T-cell (primary cell): ENCODE measurements at places on chromosomes 2 and 18.
A peak's percentile ranks its signal among the peaks of the same experiment; 100 is the strongest.

DNA sequence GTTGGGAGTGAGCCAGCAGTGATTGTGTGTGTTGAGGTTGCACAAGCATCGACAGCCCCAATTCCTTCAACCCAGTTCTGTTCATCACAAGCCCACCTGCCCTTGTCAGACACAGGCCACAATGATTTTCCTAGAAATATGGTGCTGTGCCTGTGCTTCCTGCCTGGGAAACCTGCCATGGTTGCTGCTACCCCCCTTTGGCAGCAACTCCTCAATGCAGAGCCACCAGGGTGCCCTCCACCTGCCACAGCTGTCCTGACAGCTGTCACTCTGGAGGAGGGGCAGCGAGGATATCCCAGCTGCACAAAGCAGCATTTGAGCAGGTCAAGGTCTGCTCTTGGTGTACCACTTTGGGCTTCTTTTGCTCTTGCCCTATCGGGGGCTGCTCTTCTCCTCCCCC is 27.1 kb downstream of the SMIM21 start:
- no peak for DNase-seq
- H3K4me1 ChIP-seq, result no peaks in the 10 kb centered on the region
- H3K27ac ChIP-seq, result no peak overlapping the region
- no peaks in the 10 kb centered on the region for H3K27me3 ChIP-seq

DNA sequence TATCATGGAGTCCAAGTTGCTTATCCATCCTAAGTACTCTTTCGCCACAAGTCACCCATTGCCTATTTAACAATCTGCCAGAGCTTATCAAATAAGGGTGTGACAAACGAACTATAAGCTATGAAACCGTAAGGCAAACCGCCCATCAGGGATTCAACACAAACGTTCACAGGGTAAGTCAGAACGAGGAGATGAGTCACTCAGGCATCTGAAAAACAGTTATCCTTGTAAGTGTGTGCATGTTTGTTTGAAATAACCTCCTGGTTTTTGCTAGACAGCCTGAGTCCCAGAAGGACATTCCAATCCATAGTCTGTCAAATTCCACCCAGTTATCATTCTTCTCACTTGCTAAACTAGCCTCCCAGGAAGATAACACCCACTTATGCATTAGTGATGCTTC is 299.1 kb downstream of the PAX3 start:
- no peak for DNase-seq
- H3K27ac ChIP-seq, result no peak overlapping the region
- no peak overlapping the region for H3K4me3 ChIP-seq
- no peaks in the 10 kb centered on the region for H3K27me3 ChIP-seq

GRCh38 chr2:72128059-72128842 is 19.4 kb downstream of the CYP26B1 start:
- no peaks in the 10 kb centered on the region for H3K27me3 ChIP-seq
- no peaks in the 10 kb centered on the region for H3K36me3 ChIP-seq
- DNase-seq, result no peak
- H3K27ac ChIP-seq, result no peak overlapping the region
- no peaks in the 10 kb centered on the region for H3K4me1 ChIP-seq
- H3K4me3 ChIP-seq, result no peak overlapping the region

GRCh38 chr2:5985536-5986385 is 293.6 kb downstream of the SOX11 start:
- no peaks in the 10 kb centered on the region for H3K36me3 ChIP-seq
- no peak overlapping the region for H3K27ac ChIP-seq
- H3K27me3 ChIP-seq, result peaks cover 14% of the 10 kb centered on the region
- H3K4me3 ChIP-seq, result no peak overlapping the region
- H3K4me1 ChIP-seq, result no peaks in the 10 kb centered on the region

DNA sequence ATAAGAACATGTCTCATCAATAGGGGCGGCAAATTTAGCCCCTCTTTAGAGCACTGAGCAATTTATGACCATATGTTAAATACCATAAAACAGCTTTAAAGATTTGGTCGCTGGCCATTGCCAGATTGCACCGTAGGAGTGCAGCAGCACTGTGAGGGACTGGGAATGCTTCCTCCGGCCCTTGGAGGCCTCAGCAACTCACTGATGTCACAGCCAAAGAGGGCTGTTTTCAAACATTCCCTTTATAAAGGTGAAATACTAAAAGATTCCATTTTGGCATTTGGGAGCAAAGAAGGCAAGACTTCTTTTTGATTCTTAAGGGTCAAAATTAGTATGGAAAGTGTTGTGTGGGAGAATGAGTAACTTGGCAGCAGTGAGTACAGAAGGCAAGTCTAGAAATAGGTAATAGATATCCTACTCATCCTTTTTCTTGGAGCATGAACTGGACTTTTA is 63.7 kb downstream of the BABAM2 start:
- peak overlapping the region; percentile 41 for H3K27ac ChIP-seq
- H3K27me3 ChIP-seq, result no peaks in the 10 kb centered on the region
- H3K4me3 ChIP-seq, result no peak overlapping the region

GRCh38 chr2:38301340-38301968 is 75.6 kb downstream of the ATL2 start:
- H3K36me3 ChIP-seq, result peaks cover 46% of the 10 kb centered on the region
- no peaks in the 10 kb centered on the region for H3K27me3 ChIP-seq
- H3K4me1 ChIP-seq, result peaks cover 10% of the 10 kb centered on the region

DNA sequence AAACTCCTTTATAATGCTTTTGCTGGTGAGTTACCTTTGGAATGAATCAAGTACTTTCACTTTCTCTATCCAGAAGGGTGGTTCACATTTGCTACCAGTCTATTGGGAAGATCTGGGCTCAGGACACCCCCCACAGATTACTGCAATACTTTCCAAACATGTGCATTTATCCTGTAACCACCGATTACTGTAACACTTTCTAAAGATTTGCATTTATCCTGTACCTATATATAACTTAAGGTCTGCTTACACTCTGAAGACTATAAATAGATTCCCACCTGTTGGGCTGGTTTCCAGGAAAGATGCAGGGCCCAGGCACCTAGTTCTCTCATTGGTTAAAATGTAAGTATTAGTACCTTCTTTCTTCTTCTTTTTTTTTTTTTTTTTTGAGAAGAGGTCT is 113.0 kb upstream of the NEDD4L start:
- no peak overlapping the region for H3K4me3 ChIP-seq
- no peaks in the 10 kb centered on the region for H3K36me3 ChIP-seq
- H3K27me3 ChIP-seq, result no peaks in the 10 kb centered on the region
- no peak overlapping the region for H3K27ac ChIP-seq
- no peaks in the 10 kb centered on the region for H3K4me1 ChIP-seq
- DNase-seq, result no peak

GRCh38 chr2:240921311-240921994 is 15.3 kb downstream of the CROCC2 start:
- H3K27me3 ChIP-seq, result peaks cover 24% of the 10 kb centered on the region
- no peaks in the 10 kb centered on the region for H3K36me3 ChIP-seq
- no peaks in the 10 kb centered on the region for H3K4me1 ChIP-seq
- DNase-seq, result no peak
- no peak overlapping the region for H3K4me3 ChIP-seq

DNA sequence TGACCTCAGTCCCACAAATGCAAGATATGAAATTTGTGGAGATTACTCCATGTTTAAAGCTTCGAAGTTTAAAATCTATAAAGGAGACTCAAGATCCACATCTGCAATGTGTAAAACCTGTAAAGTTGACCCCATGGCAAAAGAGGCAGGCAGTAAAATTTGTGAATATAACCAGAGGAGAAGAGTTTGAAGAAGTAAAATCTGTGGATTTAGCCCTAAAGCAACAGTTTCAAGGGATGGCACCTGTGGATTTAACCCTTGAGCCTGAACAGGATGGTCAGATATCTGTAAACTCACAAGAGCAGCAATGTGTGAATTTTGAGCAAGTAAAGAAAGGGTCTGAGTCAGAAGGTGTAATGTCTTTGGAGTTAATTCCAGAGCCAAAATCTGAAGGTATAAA is 11.2 kb upstream of the ZNF512 start:
- no peak overlapping the region for H3K4me3 ChIP-seq
- no peak overlapping the region for H3K27ac ChIP-seq
- no peaks in the 10 kb centered on the region for H3K4me1 ChIP-seq
- H3K36me3 ChIP-seq, result no peaks in the 10 kb centered on the region
- DNase-seq, result no peak

GRCh38 chr2:190856985-190857384 is 23.6 kb upstream of the GLS start:
- no peaks in the 10 kb centered on the region for H3K4me1 ChIP-seq
- DNase-seq, result no peak
- no peak overlapping the region for H3K4me3 ChIP-seq

- H3K27ac ChIP-seq, result no peak overlapping the region
- DNase-seq, result no peak
- H3K36me3 ChIP-seq, result no peaks in the 10 kb centered on the region
- peaks cover 4% of the 10 kb centered on the region for H3K27me3 ChIP-seq
These were observed 108.1 kb upstream of the SIX3 start for GRCh38 chr2:44833171-44834069.

DNA sequence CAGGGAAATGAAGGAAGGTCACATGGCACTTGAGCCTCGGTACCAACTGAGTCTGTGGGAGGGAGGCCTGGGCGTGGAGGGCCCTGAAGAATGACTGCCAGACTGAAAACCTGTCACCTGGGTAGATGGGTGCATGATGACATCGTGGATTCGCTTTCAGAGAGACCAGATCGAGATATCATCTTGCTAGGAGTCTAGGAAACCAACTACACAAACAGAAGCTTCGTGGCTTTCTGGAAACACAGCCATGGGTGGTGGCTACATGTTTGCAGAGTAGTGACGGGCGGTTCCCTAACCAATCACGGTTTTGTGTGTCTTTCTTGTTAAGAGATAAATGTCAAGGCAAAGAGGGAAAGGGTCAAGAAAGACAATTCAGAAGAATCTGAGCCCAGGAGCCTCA is 155.0 kb downstream of the EIPR1 start:
- no peaks in the 10 kb centered on the region for H3K36me3 ChIP-seq
- H3K27me3 ChIP-seq, result no peaks in the 10 kb centered on the region
- H3K4me1 ChIP-seq, result peaks cover 33% of the 10 kb centered on the region
- DNase-seq, result peak; percentile 55
- H3K4me3 ChIP-seq, result no peak overlapping the region
